Adrenal gland (tissue), 19 donors: ENCODE measurements at places on chromosomes 11 and 22. TPM values are rescaled to one million over a fixed set of nuclear protein-coding genes. Genes with fewer than 3 reads are reported as not detected.

The NLRP14 gene
- total RNA-seq = not detected

The APOL2 gene
- 49.3 TPM for total RNA-seq

The CD3G gene
- total RNA-seq = 0.46 TPM

The ANO3 gene
- 0.65 TPM for total RNA-seq

The OR56A1 gene
- not detected for total RNA-seq

The HBG1 gene
- total RNA-seq = 3.6 TPM
